Stimulated activated effector memory CD8-positive, alpha-beta T cell treated with anti-CD3 and anti-CD28 coated beads, Interleukin-12 subunit alpha, Interleukin-12 subunit beta, amount 100 ng/mL, for 72 hours (primary cell): ENCODE measurements at places on chromosomes 3 and 15.

- DNase-seq, result no peak
Measured at GRCh38 chr15:62060896-62061280, 641 bp upstream of the VPS13C start.

DNA sequence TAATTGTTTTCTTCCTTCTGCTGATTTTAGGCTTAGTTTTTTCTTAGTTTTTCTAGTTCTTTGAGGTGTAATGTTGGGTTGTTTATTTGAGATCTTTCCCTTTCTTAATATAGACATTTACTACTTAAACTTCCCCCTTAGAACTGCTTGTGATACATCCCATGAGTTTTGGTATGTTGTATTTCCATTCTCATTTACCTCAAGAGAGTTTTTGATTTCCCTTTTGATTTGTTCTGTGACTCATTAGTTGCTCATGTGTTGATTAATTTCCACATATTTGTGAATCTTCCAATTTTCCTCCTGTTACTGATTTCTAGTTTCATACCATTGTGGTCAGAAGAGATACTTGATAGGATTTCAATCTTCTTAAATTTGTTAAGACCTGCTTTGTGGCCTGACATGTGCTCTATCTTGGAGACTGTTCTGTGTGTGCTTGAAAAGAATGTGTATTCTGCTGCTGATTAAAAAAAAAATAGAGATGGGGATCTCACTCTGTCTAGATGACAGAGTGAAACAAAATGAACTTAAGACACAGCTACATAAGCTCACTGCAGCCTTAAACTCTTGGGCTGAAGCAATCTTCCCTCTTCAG is 22.3 kb downstream of the GRM2 start:
- no peak for DNase-seq

GRCh38 chr15:101255051-101255395 is 3.2 kb upstream of the CHSY1 start:
- DNase-seq, result no peak

- DNase-seq, result no peak
Measured at GRCh38 chr3:179895330-179895729, 141.4 kb downstream of the PEX5L start.

GRCh38 chr15:57158589-57158988 is 217.7 kb upstream of the CGNL1 start:
- DNase-seq, result no peak
